ENCODE measurements at places on chromosomes 2 and 18. TPM values are rescaled to one million over a fixed set of nuclear protein-coding genes. Genes with fewer than 3 reads are reported as not detected.

The VPS54 gene
- 4.3 TPM for polyA plus RNA-seq

The WNT10A gene
- polyA plus RNA-seq = not detected

The VWA3B gene
- polyA plus RNA-seq = not detected

The SLC9A4 gene
- not detected for polyA plus RNA-seq

The FNDC4 gene
- 19.0 TPM for polyA plus RNA-seq

The SAG gene
- polyA plus RNA-seq = not detected

The CTAGE1 gene
- polyA plus RNA-seq = not detected

The GALNT5 gene
- polyA plus RNA-seq = not detected

The RAD51AP2 gene
- not detected for polyA plus RNA-seq

The BCL11A gene
- 0.16 TPM for polyA plus RNA-seq

DNA sequence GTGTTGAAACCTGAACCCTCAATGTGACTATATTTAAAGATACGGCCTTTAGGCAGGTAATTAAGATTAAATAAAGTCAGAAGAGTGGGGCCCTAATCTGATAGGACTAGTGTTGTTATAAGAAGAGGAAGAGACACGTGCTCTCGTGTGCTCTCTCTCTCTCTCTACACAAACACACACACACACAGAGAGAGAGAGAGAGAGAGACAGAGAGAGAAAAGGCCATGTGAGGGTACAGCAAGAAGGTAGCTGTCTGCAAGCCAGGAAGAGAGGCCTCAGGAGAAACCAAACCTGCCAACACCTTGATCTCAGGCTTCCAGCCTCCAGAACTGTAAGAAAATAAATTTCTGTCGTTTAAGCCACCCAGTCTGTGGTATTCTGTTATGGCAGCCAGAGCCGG is 106.7 kb downstream of the FTCDNL1 start:
- DNase-seq = no peak

DNA sequence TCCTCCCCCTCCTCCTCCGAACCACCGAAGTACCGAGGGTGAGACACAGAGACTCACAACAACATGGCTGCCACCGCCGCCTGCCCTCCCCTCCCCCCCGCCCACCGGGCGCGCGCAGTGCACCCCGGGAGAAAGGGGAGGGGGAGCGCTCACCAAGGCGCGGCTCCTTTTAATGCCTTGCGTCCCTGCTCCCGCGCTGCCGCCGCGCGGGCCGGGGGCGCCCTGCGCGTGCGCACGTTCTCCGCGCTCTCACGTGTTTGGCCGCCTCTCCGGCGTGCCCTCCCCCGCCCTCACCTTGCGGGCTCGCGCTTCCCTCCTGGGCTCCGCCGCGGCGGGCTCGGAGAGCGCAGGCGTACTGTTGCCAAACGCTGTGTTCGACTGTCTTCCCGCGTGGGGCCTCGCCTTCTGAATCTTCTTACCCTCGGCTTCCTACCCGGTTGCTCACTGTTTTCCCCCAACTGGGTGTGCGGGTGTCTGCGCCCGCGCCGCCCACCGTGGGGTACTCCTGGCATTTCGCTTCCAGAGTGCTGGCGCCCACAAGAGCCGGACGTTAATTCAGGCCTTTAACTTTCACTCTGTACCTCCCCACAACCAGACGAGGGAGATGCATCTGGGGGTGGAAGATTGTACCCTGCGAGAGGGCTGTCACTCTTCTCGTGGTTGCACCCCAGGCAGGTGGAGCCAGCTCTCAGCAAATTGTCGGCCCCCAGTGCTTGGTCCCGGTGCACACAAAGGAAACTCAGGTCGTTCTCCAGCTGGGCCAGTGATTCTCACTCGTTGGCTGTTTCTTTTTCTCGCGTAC is at the start of gene PUM2:
TSS of gene PUM2 (minus strand) at position 92 of the 802 bp plus-strand sequence. CDS start 23,484 bp downstream, outside the sequence.
- peak; percentile 98 for DNase-seq

GRCh38 chr2:20049637-20050036 is 1.8 kb downstream of the LAPTM4A start:
- peak; percentile 66 for DNase-seq

DNA sequence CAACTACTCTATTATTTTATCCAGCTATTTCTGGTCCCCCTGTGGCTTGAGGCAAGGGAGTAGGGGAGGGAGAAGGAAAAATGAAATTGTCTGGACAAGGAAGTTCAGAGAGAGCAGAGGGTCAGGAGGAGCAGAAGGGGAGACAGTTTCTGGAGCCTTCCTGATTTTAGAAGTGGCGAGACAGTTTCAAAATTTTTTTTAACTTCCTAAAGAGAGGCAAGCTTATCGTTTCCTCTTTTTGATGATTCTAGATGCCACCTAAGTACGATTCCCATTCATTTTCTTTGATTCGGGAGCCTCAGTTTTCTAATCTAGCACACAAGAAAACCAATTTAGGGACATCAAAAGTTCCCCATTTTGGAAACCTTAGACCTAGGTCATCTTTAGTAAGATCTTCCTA is 96.9 kb upstream of the B3GNT2 start:
- DNase-seq = no peak

- DNase-seq = no peak
Observed at GRCh38 chr2:190452433-190452832, 44.3 kb downstream of the MFSD6 start.

DNA sequence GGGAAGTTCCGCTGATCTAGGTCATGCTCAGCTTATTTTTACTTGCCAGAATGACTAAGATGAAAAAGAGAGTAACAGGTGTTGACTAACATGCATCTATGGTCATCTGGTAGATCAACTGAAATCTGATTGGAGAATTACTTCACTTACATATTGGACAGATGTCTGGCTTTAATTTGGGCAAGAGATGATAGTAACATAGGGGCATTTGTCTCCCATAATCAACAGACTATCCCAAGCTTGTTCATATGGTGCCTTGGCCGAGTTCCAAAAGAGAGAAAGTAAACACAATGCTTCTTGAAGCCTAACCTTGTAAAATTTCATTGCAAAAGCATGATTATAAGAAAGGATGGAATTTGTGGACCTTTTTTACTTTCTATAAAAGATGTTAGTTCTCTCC is 503.7 kb downstream of the ADCYAP1 start:
- DNase-seq = no peak

DNA sequence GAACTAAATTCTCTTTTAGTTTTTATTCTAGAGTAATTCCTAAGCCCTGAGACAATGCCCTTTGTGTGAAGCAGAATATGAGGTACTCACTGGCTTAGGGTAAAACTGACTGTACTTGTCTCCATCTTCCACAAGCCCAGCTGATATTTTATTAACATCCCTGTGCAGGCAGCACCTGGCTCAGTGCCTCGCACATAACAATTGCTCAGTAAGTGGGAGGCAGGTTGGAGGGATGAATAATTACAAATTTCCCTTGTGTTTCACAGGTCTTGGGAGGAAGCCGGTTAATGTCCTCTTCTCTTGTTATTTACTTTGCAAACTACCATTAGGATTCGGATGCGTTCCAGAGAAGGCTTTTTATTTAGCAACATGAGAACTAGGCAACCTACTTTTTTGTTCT is 249.8 kb upstream of the FSHR start:
- DNase-seq = no peak

DNA sequence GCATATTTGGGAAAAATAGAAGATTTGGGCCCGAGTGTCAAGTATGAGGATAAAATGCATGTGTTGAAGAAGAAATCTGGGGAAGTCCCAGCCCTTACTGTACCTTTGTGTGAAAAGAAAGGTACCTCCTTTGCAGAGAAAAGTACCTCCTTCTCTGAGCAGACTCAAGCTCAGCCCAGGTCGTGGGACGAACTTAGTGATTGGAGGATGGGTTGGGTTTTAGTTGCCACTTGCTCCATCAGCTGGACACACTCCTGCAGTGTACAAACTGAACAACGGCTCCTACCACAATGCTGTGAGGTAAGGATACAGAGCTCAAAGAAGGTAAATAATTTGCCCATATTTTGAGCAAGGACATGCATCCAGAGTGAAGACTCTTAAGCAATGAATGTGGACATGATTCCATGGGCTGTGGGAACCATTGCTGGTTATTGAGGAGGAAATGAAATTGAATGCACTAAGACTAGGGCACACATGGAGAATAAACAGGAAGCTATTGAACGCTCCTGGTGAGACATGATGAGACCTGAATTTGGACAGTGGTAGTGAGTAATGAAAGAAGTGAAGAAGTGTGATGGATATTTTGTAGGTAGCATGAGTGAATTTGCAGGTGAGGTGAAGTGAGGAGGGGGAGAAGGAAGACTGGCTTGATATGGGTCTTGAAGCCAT is 49.8 kb upstream of the IL1RL1 start:
- no peak for DNase-seq

- DNase-seq = no peak
Observed at GRCh38 chr2:113005030-113005509, at the start of gene IL36A. Gene IL36A, plus strand, starts transcription at chr2:113005459. Its CDS starts 413 bp downstream, at chr2:113005872.

DNA sequence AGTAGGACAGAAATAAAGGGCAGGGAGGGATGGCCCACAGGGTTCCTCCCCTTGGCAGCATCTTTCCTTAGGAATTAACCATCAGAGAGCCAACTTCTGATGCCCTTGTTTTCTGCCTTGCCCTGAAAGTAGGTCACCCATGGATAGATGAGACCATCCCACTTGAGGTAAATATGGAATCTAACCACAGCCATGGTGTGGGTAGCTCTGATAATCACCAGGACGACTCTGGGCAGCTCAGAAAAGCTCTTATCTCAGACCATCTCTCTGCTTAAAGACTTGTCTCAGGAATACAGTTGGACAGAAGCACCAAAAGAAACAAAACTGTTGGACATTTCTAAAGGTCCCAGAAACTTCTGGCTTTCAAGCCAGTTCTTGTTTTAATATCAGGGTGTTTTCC is 101.4 kb upstream of the CELF4 start:
- no peak for DNase-seq

GRCh38 chr18:36661999-36662398 is 166.8 kb downstream of the TPGS2 start:
- no peak for DNase-seq

DNA sequence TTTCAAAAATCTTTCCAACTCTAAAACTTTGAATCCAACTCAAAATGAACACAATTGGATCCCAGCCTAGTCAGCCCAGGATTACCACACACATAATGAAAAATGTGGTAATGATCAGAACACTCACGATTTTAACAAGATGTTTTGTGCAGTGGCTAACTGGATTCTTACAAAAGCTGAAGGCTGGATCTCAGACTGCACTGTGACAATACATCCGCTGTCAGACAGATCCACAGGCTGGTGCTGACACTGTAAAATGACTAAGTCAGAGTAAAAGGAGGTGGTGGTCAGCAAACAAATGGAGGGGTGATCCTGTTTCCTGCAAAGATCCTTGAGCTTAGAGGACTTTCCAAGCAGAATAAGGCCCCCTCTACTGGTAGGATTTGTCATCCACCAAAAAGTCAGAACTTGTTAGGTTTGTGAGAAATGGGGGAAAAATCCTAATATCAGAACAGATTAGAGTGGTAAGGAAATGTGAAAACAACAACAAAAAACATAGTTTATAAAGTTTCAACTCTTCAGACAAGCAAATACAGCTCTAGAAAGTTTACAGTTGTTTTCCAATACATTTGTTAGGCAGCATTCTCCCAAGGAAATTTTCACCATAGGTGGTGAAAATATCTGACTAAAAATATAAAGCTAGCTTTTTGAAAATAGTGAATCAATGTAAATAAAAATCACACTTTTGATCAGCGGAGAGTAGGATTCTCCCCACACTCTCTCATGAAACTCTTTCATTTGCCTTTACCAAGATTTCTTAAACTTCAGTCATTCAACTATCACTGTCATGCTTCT is 211.9 kb downstream of the AGPS start:
- DNase-seq = peak; percentile 71

GRCh38 chr2:207133458-207133819 is 32.3 kb downstream of the KLF7 start:
- no peak for DNase-seq

DNA sequence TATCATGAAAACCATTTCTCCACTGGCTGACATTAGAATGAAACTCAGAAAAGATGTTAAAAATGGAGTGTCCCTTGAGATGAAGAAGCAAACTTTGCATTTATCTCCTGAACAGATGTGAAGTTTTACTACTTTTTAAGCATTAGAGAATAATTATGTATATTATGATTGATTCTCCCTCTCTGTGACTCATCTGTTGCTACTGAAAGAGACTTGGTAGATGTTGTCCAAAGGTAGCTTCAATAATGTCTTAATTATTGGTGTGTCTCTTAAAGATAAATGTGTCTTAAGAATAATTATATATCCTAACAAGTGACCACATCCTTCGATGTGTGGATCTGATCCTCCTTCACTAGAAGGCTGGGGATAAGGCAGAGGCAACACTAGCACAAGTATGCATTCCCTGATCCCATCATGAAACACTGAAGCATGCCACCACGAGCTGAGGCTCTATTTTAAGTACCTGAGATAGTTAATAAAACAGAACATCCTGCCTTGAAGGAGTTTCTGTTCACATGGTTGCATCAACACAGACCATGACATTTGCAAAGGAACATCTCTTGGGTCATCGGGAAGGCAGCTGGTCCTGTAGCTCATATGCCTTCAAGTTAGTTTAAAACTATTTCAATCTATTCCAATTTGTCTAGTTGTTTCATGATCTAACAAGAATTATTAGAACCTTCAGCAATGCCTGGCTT is 15.5 kb downstream of the RND3 start:
- DNase-seq = no peak

DNA sequence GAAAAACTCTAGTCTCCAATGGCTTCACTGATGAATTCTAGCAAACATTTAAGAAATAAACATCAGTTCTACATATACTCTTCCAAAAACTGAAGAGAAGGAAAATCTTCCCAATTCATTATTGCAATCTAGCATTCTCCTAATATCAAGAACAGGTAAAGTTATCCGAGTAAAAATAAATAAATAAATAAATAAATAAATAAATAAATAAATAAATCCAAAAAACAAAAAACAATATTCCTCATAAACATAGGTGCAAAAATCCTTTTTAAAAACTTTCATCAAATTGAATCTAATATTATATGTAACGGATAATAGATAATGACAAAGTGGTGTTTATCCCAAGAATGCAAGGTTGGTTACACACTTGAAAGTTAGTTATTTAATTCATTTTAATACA is 58.4 kb upstream of the TMEM247 start:
- no peak for DNase-seq

GRCh38 chr18:32019251-32019948 is 775 bp downstream of the RNF125 start:
- DNase-seq = no peak

GRCh38 chr2:129006135-129006886 is 687.6 kb upstream of the HS6ST1 start:
- DNase-seq = no peak

DNA sequence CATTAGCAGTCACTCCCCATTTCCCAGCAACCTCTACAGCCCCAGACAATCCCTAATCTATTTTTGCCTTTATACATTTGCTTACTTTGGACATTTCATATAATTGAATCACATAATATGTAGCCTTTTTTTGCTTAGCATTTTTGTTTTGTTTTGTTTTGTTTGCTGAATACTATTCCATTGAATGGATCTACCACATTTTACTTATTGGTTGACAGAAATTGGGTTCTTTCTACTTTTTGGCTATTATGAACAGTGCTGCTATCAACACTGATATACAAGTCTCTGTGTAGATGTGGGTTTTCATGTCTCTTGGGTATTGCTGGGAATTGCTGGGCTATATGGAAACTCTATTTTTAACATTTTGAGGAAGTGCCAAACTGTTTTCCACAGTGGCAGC is 7.6 kb downstream of the PTPN18 start:
- DNase-seq = no peak

- DNase-seq = no peak
Observed at GRCh38 chr2:200357845-200358244, 51.4 kb downstream of the SPATS2L start.
